ENCODE measurements at places on chromosomes 2 and 18.

DNA sequence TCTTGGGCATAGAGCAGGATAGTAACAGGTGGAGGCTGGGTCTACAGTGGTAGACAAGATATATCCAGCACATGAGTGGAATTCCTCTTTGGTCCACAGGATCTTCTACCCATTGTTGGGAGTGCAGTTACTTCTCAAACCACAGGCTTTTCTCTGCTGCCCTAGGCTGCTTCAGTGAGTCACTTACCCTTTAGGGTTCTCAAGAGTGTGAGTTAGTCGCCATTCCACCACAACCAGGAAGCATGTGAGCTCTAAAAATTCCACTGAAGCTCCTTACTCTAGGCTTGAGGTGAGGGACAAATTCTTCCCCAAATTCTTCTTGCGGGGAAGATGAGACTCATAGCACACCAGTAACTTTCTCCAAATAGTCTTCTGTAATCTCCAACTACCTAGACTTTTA, 189.4 kb downstream of the PLCL1 start:
- no peak for DNase-seq

DNA sequence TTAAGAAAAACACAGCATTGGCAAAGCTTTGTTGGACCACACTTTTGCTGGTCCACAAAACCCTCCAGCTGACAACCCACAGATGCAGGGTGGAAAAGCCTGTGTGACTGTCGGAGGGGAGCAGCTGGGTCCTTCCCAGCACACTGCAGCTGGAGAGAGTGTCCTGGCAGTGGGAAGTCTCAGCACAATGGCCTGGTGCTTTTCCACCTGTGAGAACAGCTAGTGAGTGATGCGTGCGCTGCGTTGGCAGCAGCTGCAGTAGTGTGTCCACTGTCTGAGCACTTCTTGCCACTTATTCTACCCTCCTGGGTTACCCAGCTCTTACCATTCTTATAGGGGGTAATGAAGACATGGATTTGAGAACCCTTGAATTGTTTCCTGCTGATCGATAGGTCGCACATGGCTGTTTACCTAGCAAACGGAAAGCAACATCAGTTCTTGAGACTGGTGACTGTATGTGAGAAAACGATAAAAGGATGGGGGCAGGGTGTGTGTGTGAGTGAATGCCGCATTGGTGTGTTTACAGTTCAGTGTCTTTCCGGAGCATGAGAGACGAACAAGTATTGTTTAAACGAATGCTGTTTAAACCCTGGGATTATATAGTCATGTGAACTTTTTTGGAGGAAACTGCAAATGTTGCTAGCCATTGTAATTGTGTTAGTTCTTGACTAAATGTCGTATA, 69.7 kb downstream of the LYPD6 start:
- DNase-seq: no peak

DNA sequence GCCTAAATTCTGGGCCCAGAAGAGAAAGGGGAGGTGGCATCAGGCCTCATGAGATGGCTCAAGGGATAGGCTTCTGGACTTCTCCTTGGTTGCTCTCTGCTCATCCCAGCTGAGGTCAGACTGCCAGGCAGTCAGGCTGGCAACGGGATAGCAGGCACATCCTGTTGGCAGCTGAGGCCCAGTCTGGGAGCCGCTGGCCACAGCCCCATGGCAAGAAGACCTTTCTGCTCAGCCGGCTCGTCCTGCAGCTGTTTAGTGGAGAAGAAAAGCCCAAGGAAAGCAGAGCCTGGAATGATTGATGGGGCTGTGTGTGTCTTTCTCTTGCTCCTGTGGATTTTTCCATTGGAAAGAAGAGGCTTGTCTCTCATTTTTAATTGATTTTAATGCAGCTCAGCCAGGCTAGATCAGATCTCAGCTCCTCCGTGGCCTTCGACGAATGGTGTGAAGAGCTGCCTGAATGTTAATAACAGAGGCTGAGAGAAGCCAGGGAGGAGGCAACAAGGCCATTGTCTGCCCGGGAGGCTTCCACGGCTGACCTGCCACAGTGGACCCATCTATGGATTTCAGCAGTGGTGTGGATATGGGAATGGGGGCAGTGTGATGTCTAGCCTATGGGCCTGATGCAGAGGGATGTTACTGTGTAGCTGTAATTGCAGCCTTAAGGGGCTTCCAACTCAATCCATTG, 99.5 kb downstream of the HS1BP3 start:
- no peak for DNase-seq

DNA sequence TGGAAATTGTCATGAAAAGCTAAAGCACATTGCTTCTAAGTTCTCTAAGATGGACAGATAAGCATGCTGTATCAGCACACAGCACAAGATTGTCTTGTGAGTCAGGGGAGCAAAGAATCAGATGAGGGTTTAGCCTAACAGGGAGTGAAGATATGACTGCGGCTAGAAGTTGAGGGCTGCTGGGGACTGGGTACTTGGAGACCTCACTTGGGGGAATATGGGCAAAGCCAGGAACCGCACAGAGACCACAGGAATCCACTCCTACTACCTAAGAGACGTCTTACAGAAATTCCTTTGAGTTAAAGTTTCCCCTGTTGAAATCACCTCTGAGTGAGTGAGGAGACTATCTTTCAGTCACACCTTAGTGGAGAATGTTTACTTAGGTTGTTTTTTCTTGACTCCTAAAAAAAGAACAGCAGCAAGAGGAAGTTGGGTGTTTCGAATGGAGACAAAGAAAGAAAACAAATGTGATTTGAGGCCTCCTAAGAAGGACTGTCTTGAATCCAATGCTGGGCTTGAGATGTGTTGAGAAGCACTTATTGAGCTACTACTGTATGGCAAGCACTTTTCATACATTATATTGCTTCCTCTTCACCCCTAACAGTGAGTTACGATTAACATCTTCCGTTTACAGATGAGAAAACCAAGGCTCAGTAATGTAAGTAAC, 100.7 kb downstream of the ANKRD44 start:
- peak; percentile 45 for DNase-seq

GRCh38 chr2:222301053-222301795, 2.4 kb upstream of the PAX3 start:
- no peak for DNase-seq

GRCh38 chr18:58362027-58362575, 266.8 kb downstream of the ALPK2 start:
- DNase-seq: no peak

DNA sequence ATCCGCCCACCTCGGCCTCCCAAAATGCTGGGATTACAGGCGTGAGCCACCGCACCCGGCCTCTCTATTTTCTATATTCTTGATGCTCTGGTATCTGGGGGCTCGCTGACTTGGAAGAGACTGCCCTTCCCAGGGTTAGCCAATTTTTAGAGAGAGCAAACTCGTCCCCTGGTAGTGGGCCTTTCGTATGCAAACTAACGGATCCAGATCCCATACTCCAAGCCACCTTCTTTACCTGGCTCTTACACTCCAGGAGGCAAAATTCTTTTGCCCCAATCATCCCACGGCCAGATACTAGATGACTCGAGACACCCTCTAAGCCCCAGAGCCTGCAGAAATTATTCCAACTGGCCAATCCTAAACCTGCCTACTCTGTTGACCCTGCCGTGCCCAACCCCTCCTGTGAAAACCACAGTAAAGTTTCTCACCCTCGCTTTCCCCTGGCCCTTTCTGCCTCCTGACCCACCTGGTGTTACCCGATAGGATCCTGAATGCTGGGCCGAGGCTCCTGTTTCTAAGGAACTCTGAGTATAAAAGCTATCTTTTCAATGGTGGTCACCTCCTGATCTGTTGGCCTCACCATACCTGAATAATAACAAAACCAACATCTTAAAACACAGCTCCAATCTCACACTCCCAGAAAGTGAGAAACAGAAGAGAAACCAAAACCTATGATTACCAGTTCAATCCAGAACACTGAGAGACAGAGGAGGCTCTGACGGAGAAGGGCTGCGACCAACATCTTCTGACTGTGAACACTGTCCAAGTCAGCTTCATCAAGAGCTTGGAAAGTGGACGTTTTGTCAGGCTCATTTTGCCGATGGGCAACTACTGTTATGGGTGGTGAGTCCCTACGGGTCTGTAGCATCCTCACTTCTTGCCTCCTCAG, 57.6 kb upstream of the ZNF532 start:
- no peak for DNase-seq

DNA sequence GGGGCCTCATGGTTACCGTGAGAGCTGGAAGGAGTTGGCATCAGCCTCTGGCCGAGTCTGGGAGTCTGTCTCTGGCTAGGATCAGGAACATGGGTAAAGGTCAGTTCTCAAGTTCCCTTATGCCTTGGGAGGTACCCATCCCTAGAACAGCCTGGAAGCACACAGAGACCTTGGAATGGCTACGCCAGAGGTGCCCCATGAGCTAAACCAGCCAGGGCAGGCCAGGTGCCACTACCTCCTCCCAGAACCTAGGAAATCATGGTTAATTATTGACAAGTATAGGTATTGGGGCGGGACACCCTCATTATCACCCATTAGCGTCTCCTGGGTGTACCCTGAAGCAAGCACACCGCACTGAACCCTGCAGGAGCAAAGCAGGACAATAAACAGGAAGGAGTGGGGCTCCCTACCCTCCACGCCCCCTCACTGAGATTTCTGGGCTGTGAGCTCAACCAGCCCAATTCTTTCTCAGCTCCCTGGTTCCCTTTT, 3.0 kb upstream of the ASPRV1 start:
- no peak for DNase-seq

GRCh38 chr2:169080250-169081069, 11.1 kb downstream of the DHRS9 start:
- peak; percentile 29 for DNase-seq

DNA sequence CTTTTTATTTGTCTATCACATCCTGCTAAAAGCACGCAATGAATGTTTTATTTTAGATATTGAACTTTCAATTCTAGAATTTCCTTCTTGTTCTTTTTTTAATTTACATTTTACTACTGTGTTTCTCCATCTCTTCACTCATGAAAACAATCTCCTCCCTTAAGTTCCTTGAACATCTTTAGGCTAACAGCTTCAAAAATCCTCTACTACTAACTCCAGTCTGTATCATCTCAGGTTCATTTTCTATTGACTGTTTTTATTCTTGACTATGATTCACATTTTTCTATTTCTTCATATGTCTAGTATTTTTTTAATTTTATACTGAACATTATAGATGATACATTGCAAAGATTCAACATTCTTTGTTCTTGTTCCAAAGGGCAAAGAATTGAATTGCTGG, 79.2 kb upstream of the NCK2 start:
- DNase-seq: no peak

Data from GDM1 (cell line).